ENCODE measurements at places on chromosomes 5 and 9.

GRCh38 chr5:1204693-1205242, 3.4 kb downstream of the SLC6A19 start:
- DNase-seq = peak; percentile 81

- DNase-seq = no peak
Observed at GRCh38 chr9:76600007-76600615, 141.1 kb downstream of the GCNT1 start.

DNA sequence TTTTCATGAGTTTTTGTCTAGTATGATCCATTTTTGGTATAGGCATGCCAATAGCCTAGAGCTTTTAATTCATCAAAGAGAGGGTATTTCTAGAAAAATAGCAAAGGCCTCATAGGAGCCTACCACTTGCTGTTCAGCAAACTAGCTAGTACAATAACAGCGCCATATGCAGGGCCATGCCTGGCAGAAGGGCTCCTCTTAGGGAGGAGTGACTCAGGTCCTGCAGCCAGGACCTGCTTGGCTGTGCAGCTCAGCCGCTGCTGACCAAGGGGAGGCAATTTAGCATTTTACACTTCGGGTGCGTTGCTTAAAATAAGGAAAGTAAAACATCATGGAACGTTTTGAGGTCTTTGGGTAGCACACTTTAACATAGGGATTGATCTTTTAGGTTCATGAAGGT, 100.6 kb downstream of the TRIO start:
- DNase-seq = no peak

DNA sequence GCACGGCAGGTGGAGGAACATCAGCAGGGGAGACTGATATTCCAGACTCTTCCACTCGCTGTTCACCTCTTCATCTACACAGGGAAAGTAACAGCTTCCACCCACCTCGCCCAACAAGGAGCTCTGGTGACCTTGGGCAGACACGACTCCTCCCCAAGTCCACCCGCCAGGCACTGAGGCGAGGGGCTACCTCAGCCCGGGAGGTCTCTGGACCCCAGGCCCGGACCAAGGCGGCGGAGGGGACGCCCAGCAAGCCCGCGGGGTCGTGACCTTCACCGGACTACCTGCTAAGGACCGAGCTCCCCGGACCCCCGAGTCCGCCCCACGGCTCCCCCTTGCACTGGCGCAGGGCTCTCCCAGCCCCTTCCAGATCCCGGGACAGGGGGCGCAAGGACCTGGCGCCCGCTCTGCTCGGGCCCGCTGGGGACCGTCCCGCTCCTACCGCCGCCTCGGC, 70.2 kb upstream of the LPCAT1 start:
- DNase-seq = no peak

GRCh38 chr9:12069366-12069765, 623.8 kb upstream of the TYRP1 start:
- DNase-seq = no peak

- no peak for DNase-seq
Observed at GRCh38 chr9:136131629-136132511, 13.2 kb upstream of the TMEM250 start.

- no peak for DNase-seq
Observed at GRCh38 chr5:75306746-75307145, 30.3 kb upstream of the HMGCR start.

DNA sequence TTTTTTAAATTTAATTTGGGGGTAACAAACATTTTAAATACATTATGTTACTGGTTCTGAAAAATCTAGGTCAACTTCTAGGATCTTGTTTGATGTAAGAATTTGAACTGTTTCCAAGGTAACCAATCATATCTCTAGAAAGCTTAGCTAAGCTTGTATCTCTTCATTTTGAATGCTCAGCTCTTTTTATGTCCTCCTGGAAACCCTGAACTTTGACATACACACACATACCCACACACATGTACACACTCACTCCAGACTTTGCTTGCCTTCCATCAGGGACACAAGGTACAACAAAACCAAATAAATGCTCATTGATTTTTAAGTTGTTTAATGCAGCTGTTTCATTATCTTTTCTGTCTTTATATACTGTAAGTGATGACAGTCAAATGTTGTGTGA, 178.5 kb downstream of the RAB3C start:
- no peak for DNase-seq

All from NCI-H2227 treated with DMSO at 0.1 percent for 48 hours (cell line).